ENCODE measurements at places on chromosomes 1 and 21.

DNA sequence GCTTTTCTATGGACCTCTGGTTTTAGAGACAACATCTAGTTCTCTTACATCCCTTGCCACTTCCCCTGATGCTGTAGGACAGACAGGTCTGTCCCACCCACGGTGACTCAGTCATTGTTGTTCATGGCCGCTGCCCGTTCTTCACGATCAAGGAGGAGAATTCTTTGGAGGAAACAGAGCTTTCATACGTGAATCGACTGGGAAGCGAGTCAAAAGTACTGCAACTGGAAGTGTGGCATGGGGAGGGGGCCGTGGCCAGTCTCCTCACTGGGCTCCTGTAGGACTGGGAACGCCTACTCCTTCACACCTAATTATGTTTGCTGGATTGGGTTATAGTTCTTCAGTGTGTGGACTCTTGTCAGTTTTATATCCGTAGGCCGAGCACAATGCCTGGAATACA lies 4.4 kb upstream of the SLC37A1 start:
- no peak for DNase-seq

DNA sequence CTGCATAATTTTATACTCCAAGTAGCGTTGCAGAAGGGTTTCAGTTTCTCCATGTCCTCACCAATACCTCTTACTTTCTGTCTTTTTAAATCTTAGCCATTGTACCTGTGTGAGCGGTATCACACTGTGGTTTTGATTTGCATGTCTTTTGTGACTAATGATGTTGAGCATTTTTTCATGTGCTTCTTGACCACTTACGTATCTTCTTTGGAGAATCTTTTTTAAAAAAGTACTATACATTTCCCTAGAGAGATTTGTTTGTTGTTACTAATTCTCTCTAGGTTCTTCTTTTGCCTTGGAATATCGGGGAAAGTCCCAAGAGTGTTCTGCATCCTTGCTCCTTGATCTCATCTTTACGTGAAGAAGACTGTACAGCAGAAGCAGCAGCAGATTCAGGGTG lies 81.8 kb upstream of the WARS2 start:
- DNase-seq: no peak

DNA sequence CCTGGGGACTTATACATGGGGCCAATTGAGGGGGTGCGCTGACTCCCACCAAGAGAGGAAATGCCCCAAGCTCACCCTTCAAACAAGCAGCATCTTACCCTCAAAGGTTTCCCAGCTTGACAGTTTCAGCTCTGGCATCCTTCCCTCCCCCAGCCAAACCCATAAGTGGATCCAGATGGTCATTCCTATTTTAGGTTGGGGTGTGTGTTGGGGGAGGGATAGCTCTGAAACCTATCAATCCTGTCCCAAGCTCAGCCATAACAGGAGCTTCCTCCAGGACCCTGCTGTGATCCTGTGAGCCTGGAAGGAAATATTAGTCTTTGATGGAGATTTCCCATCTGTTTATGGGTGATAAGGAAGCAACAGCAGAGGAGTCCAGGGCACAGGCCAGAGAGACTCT lies 3.4 kb upstream of the TMEM222 start:
- no peak for DNase-seq

DNA sequence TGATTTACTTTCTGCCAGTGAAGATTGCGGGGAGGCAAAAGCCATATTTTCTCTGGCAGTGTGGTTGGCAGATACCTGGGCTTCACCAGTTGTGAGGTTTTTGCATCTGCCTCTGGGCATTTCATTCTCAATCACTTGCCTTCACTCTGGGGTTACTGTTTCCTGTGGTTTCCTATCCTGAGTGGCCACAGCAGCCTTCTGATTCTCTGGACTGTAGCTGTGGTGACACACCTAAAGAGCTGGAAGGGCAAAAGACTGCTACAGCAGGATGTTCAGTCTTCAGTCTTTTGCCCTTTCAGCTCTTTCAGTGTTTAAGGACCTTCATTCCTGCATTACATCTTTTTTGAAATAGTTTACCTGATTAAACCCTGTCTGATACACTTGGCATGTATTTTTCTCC lies 50.5 kb upstream of the GPR52 start:
- DNase-seq: no peak

DNA sequence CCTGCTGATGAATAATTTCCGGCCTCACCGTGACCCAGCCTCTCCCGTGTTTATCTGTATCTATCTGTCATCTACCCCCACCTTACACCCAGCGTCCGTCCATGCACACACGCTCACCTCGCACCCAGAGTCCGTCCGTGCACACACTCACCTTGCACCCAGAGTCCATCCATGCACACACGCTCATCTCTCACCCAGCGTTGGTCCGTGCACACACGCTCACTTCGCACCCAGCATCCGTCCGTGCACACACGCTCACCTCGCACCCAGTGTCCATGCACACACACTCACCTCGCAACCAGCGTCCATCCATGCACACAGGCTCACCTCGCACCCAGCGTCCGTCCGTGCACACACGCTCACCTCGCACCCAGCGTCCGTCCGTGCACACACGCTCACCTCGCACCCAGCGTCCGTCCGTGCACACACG lies 25.0 kb upstream of the COL18A1 start:
- no peak for DNase-seq
